Renal cortical epithelial cell (primary cell): ENCODE measurements at places on chromosomes 4 and X. TPM values are rescaled to one million over a fixed set of nuclear protein-coding genes. Genes with fewer than 3 reads are reported as not detected.
A peak's percentile ranks its signal among the peaks of the same experiment; 100 is the strongest.

DNA sequence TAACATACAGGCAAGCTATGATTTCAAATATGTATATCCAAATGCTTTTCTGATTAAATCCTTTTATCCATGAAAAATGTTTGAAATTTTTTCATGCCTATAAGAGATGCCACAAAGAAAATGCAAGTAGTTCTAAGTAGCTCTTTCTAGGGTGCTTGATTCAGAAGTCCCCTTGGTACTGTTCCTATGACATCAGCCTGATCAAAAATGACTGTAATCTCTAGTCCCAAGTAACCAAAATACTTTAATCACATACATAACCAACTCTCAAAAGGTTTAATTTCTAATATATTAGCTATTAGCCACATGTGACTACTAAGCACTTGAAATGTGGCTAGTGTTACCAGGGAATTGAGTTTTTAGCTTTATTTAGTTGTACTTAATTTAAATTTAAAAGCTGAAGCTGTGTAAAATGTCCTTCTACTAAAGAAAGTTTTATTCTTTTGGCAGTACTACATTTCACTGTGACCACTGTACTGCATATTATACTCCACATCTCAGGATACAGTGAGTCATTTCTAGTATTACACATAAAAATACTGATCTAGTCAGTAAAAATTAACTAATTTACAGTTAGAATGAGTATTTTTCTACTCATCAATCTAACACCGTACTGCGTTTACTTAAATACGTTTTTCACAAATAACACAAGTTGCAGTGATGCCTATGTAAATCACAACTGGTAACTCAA is 33.9 kb downstream of the FBXW7 start:
- DNase-seq = peak; percentile 37

- no peak for DNase-seq
These were observed 1227.9 kb upstream of the PABPC4L start for GRCh38 chr4:135429528-135429927.

PFKFB1 gene
- total RNA-seq = 0.10 and 0.69 TPM in 2 replicates

DNA sequence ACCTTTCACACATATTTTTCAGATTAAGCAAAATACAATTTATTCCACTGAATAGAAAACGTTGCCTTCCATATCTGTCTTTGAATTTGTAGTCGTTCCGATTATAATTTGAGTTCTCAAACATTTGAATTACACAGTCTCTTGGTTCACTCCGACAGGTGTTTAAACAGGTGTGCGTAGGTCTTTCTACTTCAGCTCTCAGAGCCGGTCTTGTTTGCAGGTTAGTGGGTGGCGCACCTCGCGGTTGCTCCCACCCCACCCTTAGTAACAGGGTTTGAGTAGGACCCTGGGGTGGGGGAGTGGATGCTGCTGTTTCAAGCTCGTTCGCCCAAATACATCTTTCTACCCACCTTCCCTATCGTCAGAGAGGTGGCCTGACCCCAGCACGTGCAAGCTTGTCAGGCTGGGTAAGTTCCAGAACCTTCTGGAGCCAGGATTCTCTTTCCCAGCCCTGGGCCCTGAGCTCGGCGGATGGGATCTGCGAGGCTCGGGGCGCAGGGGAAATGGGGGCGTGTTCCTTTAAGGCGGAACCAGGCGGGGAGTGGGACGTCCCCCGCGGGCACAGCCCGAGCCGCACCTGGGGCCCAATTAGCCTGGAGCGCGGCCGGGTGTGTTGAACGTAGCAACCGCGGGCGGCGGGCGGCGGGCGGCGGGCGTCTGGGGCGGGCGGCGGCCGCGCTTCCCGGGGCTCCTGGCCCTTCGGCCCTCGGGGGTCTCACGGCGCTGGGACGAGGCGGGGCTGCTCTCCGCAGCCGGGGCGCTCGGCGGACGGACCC is at the start of gene FAM149A:
TSS of gene FAM149A (plus strand) at position 591 of the 776 bp plus-strand sequence.
- no peak for DNase-seq

GRCh38 chr4:145132511-145133098 is 34.5 kb downstream of the ABCE1 start:
- no peak for DNase-seq
